CD4-positive, alpha-beta T cell treated with Interleukin-17A for 4 hours (primary cell): ENCODE measurements at places on chromosomes 7 and 10.

DNA sequence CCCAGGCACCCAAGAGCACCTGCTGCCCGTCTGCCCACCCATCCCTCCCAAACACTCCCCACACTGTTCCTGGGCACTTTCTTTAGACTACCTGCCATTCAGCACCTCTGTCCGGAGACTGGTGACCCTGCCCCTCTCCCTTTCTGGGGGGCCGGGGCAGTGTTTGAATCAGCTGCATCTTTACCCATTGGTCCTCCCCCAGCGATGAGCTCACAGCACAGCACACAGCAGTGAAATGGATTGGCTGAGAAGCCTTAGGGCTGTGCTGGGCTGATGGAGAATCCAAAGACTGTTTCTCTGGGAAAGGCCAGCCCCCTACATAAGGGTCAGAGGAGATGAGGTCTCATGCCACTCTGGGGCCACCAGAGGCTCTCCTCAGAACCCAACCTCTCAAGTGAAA lies 40.2 kb downstream of the VWA2 start:
- DNase-seq = no peak

- DNase-seq = no peak
Observed at GRCh38 chr10:36761121-36761520, 364.3 kb upstream of the ANKRD30A start.

DNA sequence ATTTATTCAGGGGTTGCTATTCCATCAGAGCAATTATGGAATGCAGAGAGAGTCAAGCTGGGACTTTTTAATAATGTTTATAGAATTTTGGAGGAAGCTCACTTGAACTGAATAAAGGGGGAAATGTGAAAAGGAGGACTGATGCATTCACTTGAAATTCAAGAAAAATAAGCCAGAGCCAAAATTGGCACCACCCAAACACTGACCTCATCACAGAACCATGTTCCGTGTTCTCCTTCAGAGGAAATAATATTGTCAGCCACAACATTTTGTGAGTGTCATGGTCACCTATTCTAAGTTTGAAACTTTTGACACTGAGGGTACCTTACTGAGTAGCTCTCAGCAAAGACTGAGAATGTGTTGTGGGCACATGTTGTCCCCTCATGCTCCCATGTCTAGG lies 207.0 kb downstream of the ANK3 start:
- no peak for DNase-seq

GRCh38 chr7:127766831-127767459 lies 115.0 kb downstream of the SND1 start:
- DNase-seq = no peak

DNA sequence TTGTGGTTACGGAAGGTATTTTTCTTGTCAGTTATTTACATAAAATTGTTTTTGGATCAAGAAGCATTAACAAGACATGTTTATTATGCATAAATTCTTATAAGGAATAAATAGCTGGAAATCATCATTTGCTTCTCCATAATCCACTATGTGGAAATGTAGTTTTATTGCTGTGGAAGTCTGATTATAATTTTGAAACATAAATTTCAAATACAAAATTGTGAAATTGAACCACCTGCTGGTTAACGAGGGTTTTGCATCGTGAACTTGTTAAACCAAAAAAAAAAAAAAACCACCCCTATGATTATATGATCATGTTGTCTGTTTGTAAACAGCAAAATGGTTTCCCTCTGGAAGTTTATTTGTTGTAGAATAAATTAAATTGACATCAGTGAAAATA lies 25.9 kb downstream of the ABRAXAS2 start:
- peak; percentile 12 for DNase-seq

GRCh38 chr7:79822620-79823240 lies 311.9 kb upstream of the GNAI1 start:
- no peak for DNase-seq

- DNase-seq = no peak
Observed at GRCh38 chr10:7288060-7288690, 122.7 kb downstream of the SFMBT2 start.

DNA sequence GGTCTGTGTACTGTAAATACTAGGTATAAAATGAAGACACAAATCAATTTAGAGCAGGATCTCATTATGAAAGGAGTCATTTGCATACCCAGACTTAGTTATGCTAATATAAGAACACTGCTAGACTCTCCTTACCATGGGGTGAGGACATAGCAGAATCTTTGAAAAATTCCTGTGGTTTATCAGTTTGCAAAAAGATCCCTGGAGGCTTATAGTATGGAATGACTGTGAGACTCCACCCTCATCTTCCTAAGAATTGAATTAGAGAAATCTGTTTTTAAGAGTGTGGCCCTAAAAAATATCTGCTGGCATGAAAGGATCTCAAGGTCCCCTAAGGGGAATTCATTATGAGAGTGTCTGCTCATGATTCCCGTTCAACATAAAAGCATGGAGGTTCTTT lies 63.2 kb downstream of the WNT2 start:
- DNase-seq = no peak
